Activated CD4-positive, CD25-positive, alpha-beta regulatory T cell treated with anti-CD3 and anti-CD28 coated beads, Interleukin-2, amount 50 U/mL, for 24 hours (primary cell): ENCODE measurements at places on chromosomes 16 and 17.

DNA sequence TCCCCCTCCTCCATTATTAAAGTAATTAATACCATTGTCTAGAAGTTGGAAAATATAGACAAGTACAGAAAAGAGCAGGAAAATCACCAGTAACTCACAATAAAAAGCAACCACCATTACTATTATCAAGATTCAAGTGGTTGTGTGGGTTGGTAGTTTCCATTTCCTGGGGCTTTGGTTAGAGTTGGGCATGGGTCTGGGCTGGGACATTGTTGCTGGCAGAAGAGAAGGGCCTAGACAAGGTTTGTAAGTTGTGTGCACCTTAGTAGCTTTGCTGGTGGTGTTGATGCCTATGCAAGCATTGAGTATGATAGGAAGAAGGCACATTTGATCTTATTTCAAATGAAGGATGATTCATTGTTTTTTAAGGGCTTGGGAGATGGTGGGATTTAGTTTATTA, 25.4 kb upstream of the NFATC3 start:
- ATAC-seq, result no peak

GRCh38 chr16:9091867-9092281, 430 bp downstream of the HAPSTR1 start:
- peak; percentile 3 for ATAC-seq

GRCh38 chr17:82494236-82495055, 25.1 kb upstream of the FOXK2 start:
- peak; percentile 86 for ATAC-seq

DNA sequence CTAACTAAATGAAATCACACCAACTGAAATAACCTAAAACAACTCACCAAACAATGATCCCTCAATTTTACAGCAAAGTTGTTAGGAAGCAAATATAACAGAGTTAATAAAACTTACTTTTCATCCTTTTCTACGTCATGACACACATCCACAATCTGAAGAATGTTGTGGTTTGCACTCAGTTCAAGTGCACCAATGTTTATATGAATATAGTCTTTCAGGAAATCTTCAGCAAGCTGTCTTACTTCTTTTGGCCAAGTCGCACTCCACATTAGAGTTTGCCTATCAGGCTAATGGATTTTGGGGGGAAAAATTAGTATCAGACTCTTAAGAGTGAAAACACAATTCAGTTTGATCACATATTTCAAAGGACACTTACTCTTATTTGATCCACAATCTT, 3.3 kb downstream of the DDX5 start:
- no peak for ATAC-seq

DNA sequence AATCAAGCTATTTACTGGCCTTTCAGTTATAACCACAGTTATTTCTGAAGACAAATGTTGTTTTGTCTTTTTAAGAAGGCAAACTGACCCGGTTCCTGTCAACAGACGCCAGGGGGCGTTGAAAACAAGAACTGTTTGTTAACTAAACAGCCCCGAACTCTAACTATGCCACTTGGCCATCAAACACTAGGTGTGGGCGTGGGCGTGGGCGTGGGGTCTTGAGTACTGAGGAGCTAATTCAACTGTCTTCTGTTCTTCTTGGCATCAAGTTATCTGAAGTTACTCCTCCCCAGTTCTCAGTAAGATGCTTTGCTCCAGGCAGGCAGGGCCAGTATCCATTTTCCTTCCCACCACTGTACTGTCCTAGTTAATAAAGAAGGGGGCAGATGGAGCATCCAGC, 63.3 kb upstream of the MTMR4 start:
- no peak for ATAC-seq

- no peak for ATAC-seq
Measured at GRCh38 chr16:85274924-85275323, 162.7 kb upstream of the CIBAR2 start.

- ATAC-seq, result peak; percentile 70
Measured at GRCh38 chr16:278863-279366, 1.5 kb upstream of the ARHGDIG start.

DNA sequence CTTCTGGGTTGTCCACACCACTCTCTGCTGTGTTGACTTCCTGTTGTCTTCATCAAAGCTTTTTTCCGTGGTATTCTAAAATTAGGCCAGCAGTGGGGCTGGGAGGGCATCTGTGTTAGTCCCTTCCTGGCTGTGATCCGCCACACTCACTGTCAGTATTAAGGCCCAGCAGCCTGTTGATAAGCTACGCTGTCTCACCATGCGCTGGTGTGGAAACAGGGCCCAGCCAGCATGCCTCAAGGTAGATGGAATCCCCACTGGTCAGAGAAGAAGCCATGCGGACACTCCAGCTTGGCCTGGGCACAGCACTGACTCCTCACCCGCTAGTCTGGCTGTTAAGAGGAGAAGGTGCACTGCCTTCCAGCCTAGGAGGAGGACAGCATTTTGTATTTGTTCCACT, 11.4 kb downstream of the CDR2L start:
- no peak for ATAC-seq

DNA sequence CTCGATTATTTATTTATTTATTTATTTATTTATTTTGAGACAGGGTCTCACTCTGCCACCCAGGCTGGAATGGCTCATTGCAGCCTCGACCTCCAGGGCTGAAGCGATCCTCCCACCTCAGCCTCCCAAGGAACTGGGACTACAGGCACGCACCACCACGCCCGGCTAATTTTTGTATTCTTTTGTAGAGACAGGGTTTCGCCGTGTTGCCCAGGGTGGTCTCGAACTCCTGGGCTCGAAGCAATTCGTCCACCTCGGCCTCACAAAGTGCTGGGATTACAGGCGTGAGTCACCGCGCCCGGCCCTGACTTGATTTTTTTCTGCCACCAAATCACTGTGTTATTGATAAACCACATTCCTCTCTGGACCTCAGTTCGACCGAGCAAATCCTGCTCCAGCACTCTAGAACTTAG, 758 bp upstream of the RPL23A start:
- ATAC-seq, result no peak

- ATAC-seq, result no peak
Measured at GRCh38 chr16:49617710-49618330, 238.1 kb downstream of the ZNF423 start.

- ATAC-seq, result no peak
Measured at GRCh38 chr16:28082624-28083023, 19.1 kb upstream of the GSG1L start.

GRCh38 chr17:39562976-39563375, 44.7 kb downstream of the NEUROD2 start:
- no peak for ATAC-seq

DNA sequence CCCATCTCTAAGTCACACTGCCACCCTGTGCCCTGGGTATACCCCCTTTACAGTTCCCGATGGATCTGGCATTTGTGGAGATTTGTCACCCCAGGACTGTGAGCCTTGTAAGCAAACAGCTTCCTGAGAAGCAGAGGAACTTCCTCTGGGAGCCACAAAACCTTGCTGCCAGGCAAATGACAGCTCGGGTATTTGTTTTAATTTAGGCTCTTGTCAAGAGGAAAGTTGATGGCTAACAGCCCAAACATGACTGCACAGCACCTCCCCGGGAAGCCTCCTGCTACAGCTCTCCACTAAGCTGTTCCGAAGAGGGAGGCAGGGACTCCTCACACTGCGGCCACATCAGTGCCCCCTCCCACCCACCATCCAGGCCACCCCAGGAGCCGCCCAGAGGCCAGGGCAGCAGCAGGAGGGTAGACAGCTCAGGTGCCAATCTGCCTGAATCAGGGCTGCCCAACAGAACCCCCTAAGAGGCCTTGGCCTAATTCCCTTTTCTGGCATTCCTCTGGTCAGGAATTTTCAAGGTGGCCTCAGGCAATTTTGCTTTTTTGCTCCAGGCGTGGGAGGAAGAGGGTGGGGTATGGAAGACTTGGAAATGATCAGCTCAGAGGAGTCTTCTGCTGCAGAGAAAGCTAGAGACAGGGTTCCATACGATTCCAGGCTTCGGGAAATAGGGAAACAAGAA, 2.6 kb downstream of the ABR start:
- no peak for ATAC-seq

DNA sequence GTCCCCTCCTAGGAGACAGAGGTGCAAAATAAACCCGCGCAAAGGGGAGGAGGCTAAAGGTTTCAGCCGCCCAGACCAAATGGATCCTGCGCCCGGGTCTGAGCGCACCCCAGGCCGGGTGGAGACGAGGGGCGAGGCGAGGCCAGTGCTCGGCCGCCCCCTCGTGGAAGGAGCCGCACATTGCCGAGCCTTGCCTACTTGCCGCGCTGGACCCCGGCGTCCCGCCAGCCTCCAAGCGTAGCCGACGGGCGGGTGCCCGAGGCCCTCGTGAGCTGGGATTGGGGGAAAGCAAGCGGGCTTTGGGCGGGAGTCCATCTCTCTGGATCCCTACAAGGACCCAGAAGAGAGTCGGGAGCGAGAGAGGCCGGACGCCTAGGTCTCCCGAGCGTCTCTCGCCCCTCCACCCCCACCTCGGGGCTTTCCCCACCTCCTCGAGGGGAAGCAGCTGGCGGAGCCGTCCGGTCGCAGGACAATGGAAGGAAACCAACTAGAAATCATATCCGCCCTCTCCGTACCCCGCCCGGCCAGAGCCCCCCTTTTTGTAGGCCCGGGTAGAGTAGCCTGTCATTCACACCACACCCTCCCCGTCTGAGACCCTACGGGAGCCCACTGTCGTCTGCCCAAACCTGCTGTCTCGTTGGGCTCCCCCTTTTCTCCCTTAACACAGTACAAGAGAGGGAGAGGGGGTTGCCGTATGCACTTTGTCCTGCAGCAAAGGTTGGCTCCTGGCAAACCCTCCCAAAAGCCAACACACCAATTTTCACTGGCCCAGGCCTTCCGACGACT, 664 bp upstream of the BCL6B start:
- ATAC-seq, result peak; percentile 77

GRCh38 chr17:5468075-5468473, 708 bp downstream of the DHX33 start:
- ATAC-seq, result peak; percentile 11

DNA sequence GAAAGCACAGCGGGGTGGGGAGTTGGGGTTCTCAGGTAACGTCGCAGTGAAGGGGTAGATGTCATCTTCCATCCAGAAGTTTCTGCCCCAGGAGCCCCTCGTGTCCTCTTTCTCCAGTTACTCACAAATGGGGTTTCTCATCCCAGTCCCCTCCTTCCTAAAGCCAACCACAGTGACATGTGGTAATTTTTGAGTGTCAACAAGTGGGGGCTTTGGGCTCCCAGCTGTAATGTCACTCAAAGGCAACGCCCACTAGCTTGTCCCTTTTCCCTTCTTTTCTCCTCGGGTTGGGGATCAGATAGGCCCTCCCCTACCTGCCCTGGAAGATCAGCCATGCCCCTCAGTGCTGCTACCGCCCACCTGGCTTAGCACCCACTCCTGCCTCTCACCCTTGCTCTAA, 14.4 kb downstream of the IRX5 start:
- no peak for ATAC-seq

DNA sequence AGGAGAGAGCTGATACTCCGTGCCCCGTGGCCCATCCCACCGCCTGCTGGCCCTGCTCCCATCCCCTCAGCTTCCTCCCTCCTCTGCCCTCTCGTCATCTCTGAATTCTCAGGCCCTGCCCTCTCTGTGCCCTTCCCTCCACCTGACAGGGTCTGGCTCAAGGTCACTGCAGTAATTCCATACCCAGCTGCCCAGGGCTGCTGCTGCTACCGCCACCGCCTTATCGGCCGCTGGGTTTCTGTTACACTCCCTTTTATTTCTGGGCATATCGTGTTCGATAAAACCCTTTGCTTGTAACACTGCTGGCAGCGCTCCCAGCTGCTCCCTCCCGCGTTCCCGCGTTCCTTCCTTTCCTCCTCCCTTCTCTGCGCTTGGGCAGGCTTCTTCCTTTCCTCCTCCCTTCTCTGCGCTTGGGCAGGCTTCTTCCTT, 1.2 kb downstream of the EPN3 start:
- ATAC-seq, result no peak

DNA sequence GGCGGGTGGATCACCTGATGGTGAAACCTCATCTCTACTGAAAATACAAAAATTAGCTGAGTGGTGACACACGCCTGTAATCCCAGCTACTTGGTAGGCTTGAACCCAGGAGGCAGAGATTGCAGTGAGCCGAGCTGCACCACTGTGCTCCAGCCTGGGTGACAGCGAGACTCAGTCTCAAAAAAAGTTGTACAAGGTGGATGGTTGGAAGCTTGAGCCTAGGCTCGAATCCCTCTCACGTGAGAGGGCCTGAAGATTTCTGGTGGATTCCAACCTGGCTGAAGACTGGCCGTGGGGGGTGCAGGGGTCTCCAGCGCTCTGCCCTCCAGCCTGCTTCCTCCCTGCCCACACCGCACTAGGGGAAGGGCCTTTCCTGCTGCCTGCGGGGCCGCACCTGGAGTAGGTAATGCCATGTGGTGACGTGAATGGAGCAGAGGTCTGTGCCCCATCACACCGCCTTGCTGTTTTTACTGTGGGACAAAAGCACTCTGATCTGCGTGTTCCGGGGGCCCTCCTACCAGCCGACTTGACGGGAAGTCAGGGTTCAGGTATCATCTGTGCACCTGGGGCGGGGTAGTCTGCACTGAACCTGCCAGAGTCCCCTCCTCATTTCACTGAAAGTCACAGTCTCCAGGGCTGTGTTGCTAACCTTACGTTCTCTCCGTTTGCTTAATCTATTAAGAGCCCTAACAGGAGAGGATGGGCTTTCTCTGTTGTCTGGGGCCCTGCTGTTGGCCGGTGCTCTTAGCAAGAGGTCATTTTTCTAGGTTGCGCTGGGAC, 4.2 kb downstream of the RPL13 start:
- ATAC-seq, result no peak

GRCh38 chr17:76357597-76358158, 4.0 kb upstream of the PRPSAP1 start:
- ATAC-seq, result no peak

- no peak for ATAC-seq
Measured at GRCh38 chr16:75230471-75231110, 11.8 kb downstream of the CTRB1 start.

DNA sequence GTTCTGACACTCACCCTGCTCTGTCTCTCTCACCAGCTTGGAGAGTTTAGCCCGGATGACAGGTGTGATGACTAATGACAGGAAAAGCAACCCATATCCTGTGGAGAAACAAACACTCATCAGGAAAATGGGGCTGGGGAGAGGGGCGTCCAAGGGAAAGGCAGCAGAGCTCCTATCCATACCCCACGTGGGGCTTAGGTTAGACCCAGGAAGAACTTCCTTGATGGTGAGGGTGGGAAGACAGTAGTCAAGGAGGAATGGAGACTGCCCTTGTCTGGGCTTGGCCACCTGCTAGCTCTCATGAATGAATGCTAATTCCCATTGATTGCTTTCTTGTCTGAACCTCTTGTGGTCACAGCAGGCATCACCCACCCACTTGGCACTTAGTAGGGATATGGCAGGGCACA, 3.8 kb downstream of the SLC46A1 start:
- ATAC-seq, result no peak

GRCh38 chr17:43020789-43021740, 1.1 kb downstream of the VAT1 start:
- ATAC-seq, result no peak
